ENCODE measurements at places on chromosomes 4 and X. TPM values are rescaled to one million over a fixed set of nuclear protein-coding genes. Genes with fewer than 3 reads are reported as not detected.

- no peak overlapping the region for H3K4me3 ChIP-seq
- no peak for DNase-seq
- H3K36me3 ChIP-seq = no peaks in the 10 kb centered on the region
- H3K27me3 ChIP-seq = no peaks in the 10 kb centered on the region
Measured at GRCh38 chrX:130637591-130637990, 235.8 kb downstream of the RBMX2 start.

- no peak overlapping the region for H3K27ac ChIP-seq
- no peaks in the 10 kb centered on the region for H3K36me3 ChIP-seq
- no peaks in the 10 kb centered on the region for H3K27me3 ChIP-seq
Measured at GRCh38 chr4:120266602-120267001, 200.0 kb upstream of the MAD2L1 start.

DNA sequence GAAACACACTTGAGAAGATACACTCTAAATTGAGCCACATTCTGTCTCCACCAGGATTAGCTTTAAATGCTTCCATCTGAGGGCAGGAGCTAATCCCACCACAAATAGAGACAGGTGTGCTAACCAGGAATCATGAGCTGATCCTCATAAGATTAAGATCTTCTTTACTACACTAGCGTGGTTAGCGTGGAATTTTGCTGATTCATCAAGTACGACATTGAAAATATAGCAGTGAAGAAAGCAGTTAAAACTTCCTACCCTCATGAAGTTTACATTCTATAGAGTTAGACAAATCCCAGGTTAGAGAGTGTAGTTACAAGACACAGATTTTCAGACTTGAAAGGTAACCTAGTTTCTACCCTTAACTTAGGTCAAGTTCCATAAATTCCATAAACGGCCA is 5.3 kb upstream of the APELA start:
- no peak overlapping the region for H3K27ac ChIP-seq
- no peak for DNase-seq
- no peaks in the 10 kb centered on the region for H3K27me3 ChIP-seq
- H3K4me1 ChIP-seq = no peaks in the 10 kb centered on the region

DNA sequence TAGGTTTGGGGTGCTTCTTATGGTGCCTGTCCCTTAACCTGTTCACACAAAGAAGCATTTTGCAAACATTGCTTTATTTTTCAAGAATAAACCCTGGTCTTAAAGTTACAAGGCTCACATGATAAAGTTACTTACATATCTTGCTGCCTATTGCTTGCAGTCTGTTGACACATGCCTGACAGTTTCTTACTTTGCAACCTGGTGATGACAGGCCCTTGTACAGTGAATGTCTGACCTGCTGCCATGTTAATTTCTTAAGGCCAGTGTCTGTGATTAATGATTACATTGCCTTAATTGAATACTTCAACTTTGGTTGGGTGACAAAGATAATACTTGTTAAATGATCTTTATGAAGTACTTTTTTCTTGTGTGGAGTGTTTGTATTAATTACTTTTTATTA is 49.9 kb downstream of the FIP1L1 start:
- DNase-seq = no peak
- H3K27me3 ChIP-seq = no peaks in the 10 kb centered on the region
- peaks cover 15% of the 10 kb centered on the region for H3K36me3 ChIP-seq
- no peaks in the 10 kb centered on the region for H3K4me1 ChIP-seq

- H3K4me1 ChIP-seq = no peaks in the 10 kb centered on the region
- no peaks in the 10 kb centered on the region for H3K36me3 ChIP-seq
- no peak within 1 kb of the TSS for H3K27ac ChIP-seq
- peak within 1 kb of the TSS; percentile 9 for H3K4me3 ChIP-seq
Measured at GRCh38 chrX:54920610-54921426, at the start of gene TRO. Gene TRO (plus strand): TSS chrX:54920824. CDS start chrX:54922247, 1,423 bp downstream.

TMSB15A gene
- 3.0 TPM for total RNA-seq

- no peak overlapping the region for H3K4me3 ChIP-seq
- no peaks in the 10 kb centered on the region for H3K27me3 ChIP-seq
- no peaks in the 10 kb centered on the region for H3K4me1 ChIP-seq
- DNase-seq = no peak
- H3K27ac ChIP-seq = no peak overlapping the region
Measured at GRCh38 chr4:112532267-112532666, 16.3 kb upstream of the NEUROG2 start.

SSX4 gene
- total RNA-seq = not detected

DNA sequence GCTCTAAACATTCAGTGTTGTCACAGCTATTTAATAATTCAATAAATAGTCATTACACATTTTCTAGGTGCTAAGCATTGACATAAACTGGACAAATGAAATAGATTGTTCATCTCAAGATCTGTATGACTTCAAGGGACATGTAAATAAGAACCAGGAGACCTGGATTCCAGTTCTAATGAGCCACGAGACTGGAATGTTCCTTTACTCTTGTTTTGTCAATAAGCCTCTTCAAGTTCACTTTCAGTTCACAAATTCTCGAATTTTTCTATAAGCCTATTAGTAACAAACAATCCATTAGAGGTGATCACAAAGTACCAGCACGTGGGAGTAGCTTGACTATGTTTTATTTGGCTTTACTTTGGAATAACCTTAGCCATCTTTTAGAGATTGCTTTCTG is 514.0 kb upstream of the SMIM31 start:
- no peak overlapping the region for H3K4me3 ChIP-seq
- no peaks in the 10 kb centered on the region for H3K36me3 ChIP-seq
- no peaks in the 10 kb centered on the region for H3K27me3 ChIP-seq
- no peaks in the 10 kb centered on the region for H3K4me1 ChIP-seq
- no peak for DNase-seq
- no peak overlapping the region for H3K27ac ChIP-seq

DNA sequence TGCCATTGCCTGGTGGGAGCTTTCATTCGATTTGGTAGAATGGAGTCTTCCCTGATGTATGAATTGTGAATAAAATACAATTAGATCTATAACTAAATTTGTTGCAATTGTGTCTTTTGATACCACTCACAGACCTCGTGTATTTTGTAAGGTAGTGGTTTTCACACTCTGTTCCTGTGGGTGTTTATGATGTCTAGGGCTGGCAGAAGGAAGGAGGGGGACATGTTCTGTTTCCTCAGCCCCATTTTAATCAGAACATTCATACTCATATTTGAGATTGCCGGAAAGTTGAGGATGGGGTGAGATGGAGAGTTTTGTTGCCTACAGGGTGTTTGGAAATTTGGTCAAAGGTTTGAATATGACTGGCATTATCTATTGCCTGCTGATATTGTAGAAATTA is 42.9 kb downstream of the PTTG2 start:
- no peak for DNase-seq
- H3K36me3 ChIP-seq = no peaks in the 10 kb centered on the region
- no peaks in the 10 kb centered on the region for H3K27me3 ChIP-seq
- H3K4me1 ChIP-seq = no peaks in the 10 kb centered on the region
- no peak overlapping the region for H3K4me3 ChIP-seq
- H3K27ac ChIP-seq = no peak overlapping the region

SH2D1A gene
- 1.6 TPM for total RNA-seq

TEX13C gene
- not detected for total RNA-seq

MAGEC1 gene
- total RNA-seq = not detected

HHIP gene
- 34.6 TPM for total RNA-seq

GRCh38 chr4:177632481-177632880 is 190.2 kb upstream of the AGA start:
- H3K4me3 ChIP-seq = no peak overlapping the region
- no peaks in the 10 kb centered on the region for H3K36me3 ChIP-seq

DNA sequence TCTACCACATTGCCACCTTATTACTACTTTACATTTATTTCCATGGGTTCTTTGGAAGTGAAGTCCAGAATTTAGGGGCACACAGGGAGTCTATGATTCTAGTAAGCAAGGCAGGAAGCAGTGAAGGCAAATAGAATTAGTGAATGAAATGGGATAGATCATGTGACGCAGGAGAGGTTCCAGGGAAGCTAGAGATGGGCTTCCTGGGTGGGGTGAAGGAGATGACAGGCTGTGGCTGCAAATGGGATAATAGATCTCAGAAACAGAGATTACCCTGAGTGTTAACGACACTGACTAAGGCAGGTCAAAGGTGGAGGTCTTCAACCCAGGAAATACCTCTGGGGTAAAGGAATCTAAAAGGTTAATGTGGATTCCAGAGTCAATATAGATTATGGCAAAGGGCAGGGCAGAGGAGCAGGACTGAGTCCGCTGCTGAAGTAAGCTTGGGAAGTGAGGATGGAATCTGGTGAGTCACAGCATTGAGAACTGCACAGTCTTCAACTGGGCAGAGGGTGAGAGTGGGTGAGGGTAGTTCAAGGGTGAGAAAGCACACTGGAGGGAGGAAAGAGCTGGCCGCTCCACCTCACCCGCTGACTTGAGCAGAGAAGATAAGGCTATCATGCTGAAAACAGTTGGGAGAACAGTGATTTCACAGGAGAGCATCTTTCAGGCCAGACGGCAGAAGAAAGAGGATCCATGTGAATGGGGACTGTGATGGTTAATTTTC is 70.8 kb downstream of the ANXA3 start:
- no peaks in the 10 kb centered on the region for H3K36me3 ChIP-seq
- H3K27me3 ChIP-seq = no peaks in the 10 kb centered on the region
- no peak for DNase-seq
- H3K4me1 ChIP-seq = no peaks in the 10 kb centered on the region

UGT2B10 gene
- total RNA-seq = not detected

FGF5 gene
- total RNA-seq = not detected

GRCh38 chr4:113409181-113409580 is 352.4 kb downstream of the CAMK2D start:
- H3K4me3 ChIP-seq = no peak overlapping the region
- no peaks in the 10 kb centered on the region for H3K36me3 ChIP-seq
- H3K27me3 ChIP-seq = no peaks in the 10 kb centered on the region
- DNase-seq = no peak
- H3K4me1 ChIP-seq = no peaks in the 10 kb centered on the region

CCSER1 gene
- 21.0 TPM for total RNA-seq

GRCh38 chr4:24831637-24832036 is 36.3 kb downstream of the SOD3 start:
- peaks cover 13% of the 10 kb centered on the region for H3K36me3 ChIP-seq
- H3K27me3 ChIP-seq = no peaks in the 10 kb centered on the region
- DNase-seq = no peak
- H3K4me1 ChIP-seq = no peaks in the 10 kb centered on the region
- H3K4me3 ChIP-seq = no peak overlapping the region
- no peak overlapping the region for H3K27ac ChIP-seq

ZMAT1 gene
- 5.8 TPM for total RNA-seq

IRS4 gene
- 0.69 TPM for total RNA-seq

- H3K27me3 ChIP-seq = no peaks in the 10 kb centered on the region
- no peaks in the 10 kb centered on the region for H3K4me1 ChIP-seq
- DNase-seq = no peak
- H3K27ac ChIP-seq = no peak overlapping the region
Measured at GRCh38 chrX:103530545-103530944, 11.3 kb upstream of the RAB40A start.

DNA sequence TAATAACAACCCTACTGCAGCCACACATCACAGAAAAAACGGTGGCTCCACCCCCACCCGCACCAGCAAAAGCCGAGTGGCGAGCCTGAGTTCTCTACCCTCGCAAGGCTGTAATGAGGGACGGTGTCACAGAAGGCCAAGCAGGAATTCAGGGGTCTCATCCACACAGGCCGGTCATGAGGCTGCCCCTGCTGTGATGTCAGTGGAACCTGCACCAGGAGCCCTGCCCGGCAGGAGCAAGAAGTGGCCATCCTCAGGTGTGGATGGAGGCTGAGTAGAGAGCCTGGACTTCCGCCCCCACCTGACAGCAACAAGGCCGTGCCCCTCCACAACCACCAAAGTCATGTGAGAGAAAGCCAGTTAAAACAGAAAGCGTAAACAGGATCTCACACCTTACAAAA is 20.6 kb downstream of the LYAR start:
- H3K36me3 ChIP-seq = peaks cover 73% of the 10 kb centered on the region
- H3K4me3 ChIP-seq = no peak overlapping the region
- peak overlapping the region; percentile 60 for H3K27ac ChIP-seq
- no peaks in the 10 kb centered on the region for H3K27me3 ChIP-seq
- no peaks in the 10 kb centered on the region for H3K4me1 ChIP-seq

TMEM47 gene
- 34.4 TPM for total RNA-seq

DNA sequence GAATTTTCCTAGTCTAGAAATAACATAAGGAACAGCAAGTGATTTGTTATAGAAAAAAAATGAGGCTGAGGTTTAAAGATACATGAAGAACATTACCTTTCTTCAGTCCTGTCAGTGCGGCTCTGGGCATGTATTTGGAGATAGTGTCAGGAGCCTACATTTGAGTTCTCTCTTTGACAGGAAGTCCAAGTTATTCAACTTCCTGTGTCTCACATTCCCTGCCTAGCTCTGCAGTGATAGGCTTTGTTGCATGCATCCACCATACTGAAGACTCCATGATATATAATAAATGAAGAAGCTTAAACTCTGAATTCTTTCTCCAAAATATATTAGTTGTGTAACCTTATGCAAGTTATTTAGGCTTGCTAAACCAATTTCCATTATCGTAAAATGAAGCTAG is 148.7 kb downstream of the RELL1 start:
- H3K4me1 ChIP-seq = no peaks in the 10 kb centered on the region
- H3K4me3 ChIP-seq = no peak overlapping the region
- no peaks in the 10 kb centered on the region for H3K36me3 ChIP-seq
- H3K27me3 ChIP-seq = no peaks in the 10 kb centered on the region

HAND2 gene
- total RNA-seq = 0.20 TPM

TNMD gene
- total RNA-seq = not detected

VCX3B gene
- not detected for total RNA-seq

DNA sequence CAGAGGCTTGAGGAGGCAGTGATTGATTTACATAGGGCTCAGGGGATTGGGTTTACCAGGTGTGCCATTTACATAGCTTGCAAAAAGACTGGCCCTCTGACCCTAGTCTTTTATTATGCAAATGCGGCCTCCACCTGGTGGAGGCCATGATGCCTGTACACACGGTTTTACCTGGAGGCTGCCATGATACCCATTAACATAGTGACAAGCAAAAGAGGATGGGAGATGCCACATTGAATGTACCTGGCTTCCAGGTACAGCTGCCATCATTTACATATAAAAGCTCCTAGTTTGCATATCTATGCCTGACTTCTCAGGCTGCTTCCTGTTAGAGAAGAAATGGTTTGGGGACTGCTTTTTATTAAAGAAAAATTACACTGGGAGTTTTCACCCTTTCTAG is 72.0 kb downstream of the NEXMIF start:
- no peaks in the 10 kb centered on the region for H3K4me1 ChIP-seq
- no peak overlapping the region for H3K4me3 ChIP-seq
- no peaks in the 10 kb centered on the region for H3K27me3 ChIP-seq
- no peak for DNase-seq

DNA sequence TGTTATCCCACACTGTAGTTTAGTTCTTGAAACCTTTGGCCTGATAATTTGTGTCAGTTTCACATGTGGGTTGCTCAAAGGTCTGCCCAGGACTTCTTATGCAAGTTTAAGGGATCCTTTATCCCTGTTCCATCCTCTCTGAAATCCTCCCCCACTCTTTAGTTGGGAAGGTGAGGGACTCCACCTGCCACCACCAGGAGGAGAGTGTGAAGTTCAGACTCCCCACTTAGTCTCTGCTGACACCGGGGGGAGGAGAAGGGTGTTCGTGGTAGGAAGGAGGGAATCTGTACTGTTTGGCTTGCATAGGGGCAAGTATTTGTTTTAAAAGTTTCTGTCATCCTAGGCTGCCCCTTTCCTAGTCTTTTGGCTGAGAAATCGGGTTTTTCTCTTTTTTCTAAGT is 211.8 kb downstream of the PPP4R3C start:
- H3K36me3 ChIP-seq = no peaks in the 10 kb centered on the region
- H3K4me3 ChIP-seq = no peak overlapping the region
- no peaks in the 10 kb centered on the region for H3K27me3 ChIP-seq
- H3K4me1 ChIP-seq = no peaks in the 10 kb centered on the region
- H3K27ac ChIP-seq = no peak overlapping the region
